ENCODE measurements at places on chromosomes 5 and 9. TPM values are rescaled to one million over a fixed set of nuclear protein-coding genes. Genes with fewer than 3 reads are reported as not detected.

Gene PRDM12
- 0.12 TPM for total RNA-seq

Gene C5orf47
- not detected for total RNA-seq

Gene CARTPT
- not detected for total RNA-seq

Gene SEPTIN8
- total RNA-seq = 64.7 TPM

Gene SLC4A9
- total RNA-seq = 0.23 TPM

Gene CTXN3
- total RNA-seq = not detected

Gene RORB
- total RNA-seq = 0.19 TPM

Gene GZMA
- 9.3 TPM for total RNA-seq

All from mucosa of descending colon (tissue), 3 donors.